ENCODE measurements at places on chromosomes 2 and 18.

DNA sequence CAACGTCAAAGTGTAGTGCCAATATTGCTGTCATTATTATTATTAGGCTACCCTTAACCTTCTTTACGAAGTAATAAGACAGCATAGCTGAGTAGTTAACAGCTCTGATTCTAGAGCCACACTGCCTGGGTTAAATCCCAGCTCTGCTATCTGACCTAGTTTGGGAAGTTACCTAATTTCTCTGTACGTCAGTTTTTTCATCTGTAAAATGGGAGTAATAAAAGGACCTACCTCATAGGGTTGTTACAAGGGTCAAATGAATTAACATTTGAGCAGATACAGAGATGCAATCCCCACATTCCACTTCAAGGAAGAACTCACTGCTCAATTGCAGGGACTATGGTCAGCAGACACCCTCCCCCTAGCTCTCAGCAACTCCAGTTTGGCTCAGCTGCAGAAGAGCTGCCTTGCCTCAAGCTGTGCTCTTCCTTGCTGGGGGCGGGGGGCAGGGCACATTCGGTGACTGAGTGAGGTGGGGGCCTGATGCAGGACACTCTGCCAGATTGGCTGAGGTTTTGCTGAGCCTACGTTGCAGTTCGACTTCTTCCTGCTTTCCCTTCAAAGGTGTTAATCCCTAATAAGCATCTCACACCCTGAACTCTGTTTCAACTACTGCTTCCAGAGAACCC, 11.0 kb upstream of the LGALSL start:
- DNase-seq: no peak

DNA sequence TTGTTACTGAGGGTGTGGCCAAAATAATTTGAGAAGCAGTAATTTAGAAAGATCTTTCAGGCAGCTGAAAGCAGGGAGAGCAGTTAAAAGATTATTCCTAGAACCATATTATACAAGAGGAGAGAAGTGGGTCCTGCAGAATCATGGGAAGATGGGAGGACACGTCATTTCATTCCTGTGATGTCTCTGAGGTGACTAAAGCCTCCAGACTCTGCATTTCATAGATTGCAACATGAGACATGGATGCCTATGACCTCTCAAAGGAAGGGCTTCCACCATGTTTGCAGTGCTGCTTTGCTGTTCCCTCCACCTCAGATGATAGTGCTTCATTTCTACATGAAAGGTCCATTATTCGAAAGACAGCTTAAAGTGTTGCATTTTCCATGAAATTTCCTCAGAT, 788.4 kb downstream of the TSN start:
- DNase-seq: no peak

DNA sequence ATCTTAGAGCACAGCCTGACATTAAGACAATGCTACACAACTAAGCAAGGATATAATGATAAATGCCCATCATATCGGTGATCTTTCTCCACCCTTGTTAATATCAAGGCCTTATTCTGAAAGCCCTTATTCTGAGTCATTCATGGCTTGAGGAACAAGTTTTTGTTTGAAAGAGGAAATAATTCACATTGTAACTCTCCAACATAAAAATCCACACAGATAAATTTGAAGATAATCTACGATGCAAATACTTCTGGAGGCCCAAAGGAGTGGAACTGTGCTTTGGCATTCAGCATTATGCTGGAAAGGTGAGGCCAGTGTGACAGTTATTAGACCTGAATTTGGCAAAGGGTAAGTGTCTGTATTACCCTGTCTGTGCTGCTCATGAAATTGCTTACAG, 227.4 kb downstream of the MYO3B start:
- DNase-seq: no peak

- no peak for DNase-seq
Measured at GRCh38 chr2:191341436-191341835, 96.2 kb downstream of the MYO1B start.

DNA sequence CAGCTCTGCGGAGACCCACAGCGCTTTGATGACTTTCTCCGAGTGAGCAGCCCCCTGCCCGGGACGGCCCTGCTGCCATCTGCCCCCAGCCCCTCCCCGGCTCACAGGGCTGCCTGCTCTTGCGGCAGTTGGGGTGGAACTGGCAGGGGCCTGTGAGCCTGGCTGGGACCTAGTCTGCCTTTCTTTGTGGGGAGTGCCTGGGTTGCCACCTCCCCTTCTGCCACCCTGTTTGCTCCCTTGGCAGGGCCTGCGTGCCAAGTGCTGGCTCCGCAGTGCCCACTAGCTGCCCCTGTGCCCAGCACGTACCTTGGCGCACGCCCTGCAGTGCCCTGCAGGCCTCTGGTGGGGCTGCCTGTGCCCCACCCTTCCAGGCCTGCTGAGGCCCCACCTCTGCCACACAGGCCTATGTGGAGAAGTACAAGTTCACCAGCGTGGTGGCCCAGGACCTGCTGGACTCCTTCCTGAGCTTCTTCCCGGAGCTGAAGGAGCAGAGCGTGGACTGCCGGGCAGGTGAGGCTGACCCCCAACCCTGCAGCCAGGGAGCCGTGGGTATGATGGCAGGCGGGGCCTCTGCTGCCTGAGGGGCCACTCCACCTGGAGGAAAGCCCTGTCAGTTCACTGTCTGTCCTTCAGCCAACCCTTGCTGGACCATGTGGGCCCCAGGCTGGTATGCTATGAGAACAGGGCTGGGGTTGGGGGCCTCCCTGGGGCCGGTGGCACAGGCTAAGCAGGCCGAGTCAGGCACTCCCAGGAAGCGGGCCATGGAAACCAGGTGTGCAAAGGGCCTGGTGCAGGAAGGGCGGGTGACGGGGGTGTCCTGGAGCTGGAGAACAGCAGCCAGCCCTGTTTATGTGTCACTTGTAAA, 7.0 kb downstream of the RNPEPL1 start:
- no peak for DNase-seq

DNA sequence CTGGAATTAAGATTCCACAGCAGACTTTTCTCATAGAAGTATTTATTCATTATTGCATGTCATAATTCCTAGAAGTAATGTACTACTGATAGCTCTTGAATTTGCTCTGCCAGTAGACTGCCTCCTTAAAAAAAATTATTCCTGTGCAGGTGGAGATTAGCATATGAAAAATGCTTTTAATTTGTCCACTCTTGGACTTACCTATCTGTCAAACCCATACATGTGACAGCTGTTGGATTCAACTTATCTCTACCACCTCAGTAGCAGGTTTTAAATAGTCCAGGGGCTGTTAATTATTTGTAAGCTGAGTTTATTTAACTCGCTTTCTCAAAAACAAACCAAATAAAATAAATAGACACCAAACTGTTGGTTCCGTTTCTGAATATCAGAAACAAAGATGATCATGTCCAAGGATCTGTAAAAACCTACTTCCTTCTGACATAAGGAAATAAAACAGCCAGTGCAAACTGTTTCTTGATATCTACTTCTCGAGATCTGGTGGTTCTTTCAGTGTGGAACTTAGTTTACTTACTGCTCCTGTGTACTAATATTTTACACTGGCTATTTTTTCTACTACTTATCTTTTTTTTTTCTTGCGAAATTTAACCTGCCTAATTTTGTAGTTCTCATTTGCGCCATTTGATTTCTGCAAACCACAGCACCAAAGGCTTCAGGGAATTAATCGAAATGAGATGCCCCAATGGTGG, 44.2 kb downstream of the ZEB2 start:
- no peak for DNase-seq

DNA sequence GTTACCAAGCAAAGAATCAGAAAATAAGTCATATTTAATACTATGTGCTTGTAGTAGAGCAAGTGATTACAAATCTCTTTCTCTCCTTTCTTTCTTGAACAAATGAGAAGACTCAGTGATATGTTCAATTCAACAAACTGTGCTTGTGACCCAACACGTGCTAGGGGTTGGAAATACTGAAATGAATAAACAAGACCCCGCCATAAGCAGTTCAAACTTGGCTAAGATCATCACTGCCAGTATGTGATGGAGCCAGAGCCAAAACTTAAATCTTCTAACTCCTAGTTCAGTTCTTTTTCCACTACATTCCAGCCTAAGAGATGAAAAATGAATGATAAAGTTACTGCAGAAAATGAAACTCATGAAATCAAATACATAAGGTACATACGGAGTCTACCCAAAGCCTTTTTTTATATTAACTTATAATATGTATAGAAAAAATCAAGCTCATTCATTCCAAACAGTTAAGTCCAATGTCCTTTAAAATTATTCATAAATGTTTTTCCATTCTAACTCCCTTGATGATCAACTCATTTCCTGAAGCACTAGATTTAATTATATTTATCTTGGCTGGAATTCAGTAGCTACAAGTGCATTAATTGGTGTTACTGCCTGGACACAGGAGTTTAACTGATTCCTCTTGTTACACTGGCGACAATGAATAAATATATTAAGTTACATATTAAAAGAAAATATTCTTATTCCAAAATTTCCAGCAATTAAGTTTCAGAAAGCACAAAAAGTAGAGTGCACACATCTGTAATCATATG, 36.0 kb downstream of the GALNT3 start:
- no peak for DNase-seq

DNA sequence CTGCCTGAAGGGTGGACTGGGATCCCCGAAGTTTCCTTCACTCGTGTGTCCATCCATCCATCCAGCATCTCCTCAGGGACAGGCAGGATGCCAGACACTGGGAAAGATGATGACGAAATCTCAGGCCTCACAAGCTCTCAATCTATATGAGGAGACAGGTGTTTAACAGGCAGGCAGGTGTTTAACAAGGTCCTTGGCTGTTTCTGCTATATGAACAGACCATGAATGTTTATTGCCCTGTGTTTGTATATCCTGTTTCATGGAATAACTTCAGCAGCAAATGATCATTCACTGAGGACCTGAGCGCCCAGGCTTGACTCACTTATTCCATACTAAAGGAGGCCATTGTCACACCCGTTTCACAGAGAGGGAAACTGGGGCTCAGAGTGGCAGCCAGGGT, 685.8 kb upstream of the HS6ST1 start:
- no peak for DNase-seq

GRCh38 chr2:138500592-138501424, 762 bp upstream of the SPOPL start:
- DNase-seq: no peak

GRCh38 chr18:8749492-8749891, 44.1 kb downstream of the MTCL1 start:
- DNase-seq: no peak

- DNase-seq: no peak
Measured at GRCh38 chr2:235908826-235909225, 259.4 kb downstream of the GBX2 start.

- no peak for DNase-seq
Measured at GRCh38 chr2:238890131-238890530, 42.2 kb downstream of the TWIST2 start.

GRCh38 chr2:3097804-3098203, 279.8 kb downstream of the EIPR1 start:
- no peak for DNase-seq

DNA sequence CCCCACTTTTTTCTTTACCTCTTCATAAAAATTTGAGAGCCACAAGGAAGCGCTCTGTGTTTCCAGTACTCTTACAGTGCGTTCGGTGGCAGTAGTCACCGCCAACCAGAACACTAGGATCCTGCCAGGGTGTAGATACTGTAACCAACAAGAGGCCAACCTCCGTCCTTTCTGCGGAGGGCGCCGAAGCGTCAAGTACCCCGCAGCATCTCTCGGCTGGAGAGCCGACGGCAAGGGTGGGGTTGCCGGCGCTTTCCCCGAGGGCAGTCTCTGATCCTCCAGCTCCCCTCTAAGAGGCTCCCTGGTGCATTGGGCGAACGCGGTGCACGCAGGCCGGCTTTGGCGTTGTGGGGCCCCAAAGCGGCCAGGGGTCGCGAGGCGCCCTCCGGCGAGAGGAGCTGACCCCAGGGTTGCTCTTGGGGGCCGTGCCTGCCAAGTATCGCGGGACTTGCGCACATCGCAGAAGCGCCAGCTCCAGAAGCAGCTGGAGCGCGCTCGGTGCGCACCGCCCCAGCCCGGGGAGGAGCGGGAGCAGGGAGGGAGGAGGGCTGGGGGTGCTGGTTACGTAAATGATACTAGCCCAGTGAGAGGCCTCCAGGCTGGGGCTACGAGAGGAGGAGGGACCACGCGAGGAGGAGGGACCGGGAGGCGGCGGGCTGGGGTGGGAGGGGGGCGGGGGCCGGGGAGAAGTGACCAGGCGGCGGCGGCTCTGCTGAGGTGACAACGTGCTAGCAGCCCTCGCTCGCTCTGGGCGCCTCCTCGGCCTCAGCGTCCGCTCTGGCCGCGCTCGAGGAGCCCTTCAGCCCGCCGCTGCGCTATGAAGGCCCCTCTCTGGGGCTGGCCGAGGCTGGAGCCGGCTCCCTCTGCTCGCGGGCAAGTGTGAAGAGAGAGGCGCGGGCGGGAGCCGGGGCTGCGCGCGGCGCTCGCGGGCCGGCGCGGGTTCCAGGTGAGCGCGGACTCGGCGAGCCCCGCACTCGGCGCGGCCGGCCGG, at the start of gene GALNT13:
Gene GALNT13 (plus strand): TSS at position 692 of the 991 bp plus-strand sequence.
- no peak for DNase-seq

DNA sequence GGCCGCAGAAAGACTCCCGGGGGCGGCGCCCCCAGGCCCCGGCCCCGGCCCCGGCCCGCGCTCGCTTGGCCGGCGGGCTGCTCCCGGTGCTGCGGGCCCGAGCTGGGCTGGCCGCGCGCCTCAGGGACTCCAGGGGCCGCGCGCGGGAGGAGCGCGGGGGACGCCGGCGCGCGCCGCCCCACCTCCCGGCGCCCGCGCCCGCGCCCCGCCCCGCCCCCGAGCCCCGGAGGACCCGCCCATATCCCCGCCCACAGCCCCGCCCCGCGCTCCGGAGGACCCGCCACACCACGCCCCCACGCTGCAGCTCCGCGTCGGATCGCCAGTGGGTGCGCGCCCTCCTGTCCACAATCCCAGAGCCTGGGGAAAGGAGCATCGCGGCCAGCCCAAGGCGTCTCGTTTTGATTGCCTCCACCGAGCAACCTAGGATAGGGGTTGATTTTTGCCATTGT, at the start of gene PARD6G:
Gene PARD6G (minus strand): TSS at position 122 of the 449 bp plus-strand sequence. CDS start 166 bp downstream, outside the sequence.
- DNase-seq: peak; percentile 70

GRCh38 chr2:200136655-200137054, 169.8 kb upstream of the SPATS2L start:
- no peak for DNase-seq

- DNase-seq: no peak
Measured at GRCh38 chr2:96400049-96401000, 64.8 kb downstream of the NCAPH start.

DNA sequence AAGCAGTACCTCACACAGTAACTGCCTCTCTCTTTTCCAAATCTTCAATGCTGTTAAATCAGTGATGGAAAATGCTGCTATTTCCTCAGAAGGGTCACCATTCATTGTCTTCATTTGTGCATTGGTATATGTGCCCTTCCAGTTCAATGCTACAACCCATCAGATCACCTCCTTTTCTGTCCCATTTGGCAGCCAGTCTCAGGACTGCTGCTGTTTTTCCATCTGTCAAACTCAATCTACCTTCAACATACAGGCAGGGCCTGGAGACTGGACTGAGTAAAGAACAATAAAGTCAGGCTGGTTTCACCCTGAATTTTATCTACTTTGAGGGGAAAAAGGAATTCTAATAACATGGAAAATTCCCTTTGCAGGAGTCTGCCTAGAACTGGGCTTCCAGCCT, 17.9 kb downstream of the ZNF385B start:
- no peak for DNase-seq

- no peak for DNase-seq
Measured at GRCh38 chr18:76259096-76259495, 235.9 kb downstream of the ZNF516 start.
